ENCODE measurements at places on chromosomes 6 and 20.
A peak's percentile ranks its signal among the peaks of the same experiment; 100 is the strongest.

DNA sequence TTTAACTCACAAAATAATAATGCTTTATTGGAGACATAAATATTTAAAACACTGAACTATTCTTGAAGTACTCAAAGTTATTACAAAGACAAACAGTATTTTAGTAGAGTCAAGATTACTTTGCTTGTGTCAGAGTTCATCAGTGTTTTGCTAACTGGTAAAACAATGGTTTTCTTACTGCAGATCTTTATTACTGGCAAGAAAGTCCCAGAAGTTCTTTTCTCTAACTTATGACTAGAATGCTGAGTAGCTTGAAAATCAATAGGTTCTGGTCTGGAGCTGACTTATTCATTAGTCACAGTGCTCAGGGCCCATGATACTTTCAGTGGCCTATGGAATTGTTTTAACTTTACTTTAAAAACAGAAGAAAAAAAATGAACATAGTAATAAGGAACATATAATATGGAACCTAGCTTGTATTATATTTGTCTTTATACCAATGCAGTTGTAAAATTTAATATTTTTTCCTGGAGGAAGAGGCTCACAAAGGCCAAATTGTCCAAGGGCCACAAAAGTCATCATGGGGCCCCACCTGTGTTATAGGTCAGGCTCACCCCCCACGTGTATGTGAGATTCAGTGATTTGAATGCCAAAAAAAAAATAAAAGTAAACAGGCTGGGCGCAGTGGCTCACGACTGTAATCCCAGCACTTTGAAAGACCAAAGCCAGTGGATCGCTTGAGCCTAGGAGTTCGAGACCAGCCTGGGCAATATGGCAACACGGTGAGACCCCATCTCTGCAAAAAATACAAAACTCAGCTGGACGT, 53.3 kb downstream of the PLEKHG1 start:
- no peak for ATAC-seq

GRCh38 chr6:156943166-156943565, 166.0 kb downstream of the ARID1B start:
- no peak for ATAC-seq

DNA sequence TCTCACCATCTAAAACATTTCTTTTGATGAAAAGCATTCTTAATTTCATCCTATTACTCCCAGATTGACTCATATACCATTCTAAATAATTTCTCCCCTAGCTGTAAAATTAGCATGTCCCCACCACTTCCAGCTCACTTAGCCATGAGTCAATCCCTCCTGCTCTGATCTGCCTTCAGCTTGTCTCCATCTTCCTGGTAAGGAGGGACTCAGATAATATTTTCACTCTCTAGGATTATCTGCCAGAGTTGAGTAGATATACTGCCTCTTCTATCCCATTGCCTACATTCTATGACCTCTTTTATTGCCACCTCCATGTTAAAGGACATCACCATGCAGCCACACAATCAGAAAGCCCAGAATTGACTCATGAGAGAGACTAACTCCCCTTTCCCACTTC, 348.8 kb upstream of the POU3F2 start:
- no peak for ATAC-seq

DNA sequence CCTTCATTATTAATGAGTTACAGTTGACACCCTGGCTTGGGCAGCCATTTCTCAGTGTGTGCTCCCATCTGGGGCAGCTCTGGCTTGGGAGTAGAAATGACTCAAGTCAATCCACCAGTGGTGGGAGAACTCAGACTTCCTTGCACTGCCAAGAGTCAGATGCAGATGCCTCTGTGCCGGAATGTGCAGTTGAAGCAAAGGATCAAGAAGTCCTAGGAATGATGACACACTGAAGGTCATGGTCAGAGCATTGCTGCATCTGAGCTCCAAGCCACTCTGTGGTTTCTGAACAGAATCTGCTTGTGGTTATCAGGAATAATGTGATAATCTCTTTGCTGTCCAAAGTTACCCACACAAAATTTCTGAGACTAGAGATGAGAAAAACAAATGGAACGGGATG, 19.5 kb upstream of the PAX1 start:
- no peak for ATAC-seq

GRCh38 chr6:3757241-3757641, 5.7 kb upstream of the PXDC1 start:
- no peak for ATAC-seq

GRCh38 chr20:17680836-17681725, 961 bp downstream of the RRBP1 start:
- ATAC-seq = peak; percentile 20

DNA sequence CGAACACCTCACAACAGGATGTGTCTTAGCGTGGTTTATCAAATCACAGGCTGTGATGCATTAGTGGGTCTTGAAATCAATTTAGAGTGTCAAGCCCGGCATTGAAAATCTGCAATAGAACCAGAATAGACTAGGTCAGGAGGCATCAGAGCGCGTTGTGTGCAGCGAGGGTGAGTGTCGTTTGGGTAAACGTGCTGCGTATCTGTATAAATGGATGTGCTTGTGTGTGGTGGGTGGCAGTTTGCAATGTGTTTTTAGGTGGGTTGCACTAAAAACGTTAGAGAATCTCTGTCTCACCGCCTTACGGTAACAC, 121.0 kb upstream of the SULF2 start:
- ATAC-seq = peak; percentile 3

GRCh38 chr20:59152559-59153354, 10.9 kb upstream of the ZNF831 start:
- no peak for ATAC-seq

DNA sequence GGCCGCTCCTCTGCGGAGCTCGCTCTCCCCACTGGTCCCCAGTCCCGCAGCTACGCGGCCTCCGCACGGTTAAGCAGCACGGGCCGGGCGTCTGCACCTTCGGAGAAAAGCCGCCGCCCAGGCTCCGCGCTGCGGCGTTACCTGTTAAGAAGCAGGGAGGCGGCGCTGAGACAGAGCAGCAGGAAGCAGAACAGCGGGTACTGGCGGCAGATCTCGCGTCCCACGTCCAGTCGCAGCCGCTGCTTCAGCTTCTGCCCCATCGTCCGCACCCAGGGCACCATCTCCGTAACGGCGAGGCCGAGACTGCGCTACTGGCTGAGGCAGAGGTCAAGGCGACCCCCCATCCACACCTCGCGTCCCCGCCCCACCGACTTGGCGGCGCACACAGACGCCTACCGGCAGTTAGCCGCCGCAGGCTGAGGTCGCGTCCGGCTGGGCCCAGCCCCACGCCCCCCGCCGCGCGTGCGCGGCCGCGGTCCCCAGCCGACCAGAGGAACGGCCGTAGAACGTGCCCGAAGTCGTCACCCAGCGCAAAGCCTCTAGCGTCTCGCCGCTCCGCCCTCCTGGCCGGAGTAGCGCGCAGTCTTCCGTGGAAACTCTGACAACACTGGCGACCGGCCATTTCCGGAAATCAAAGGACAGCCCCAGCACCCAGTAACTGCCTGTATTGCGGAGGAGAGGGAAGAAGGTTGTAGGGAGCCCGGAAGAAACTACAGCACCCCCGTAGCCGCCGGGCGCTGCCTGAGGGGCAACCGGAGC, at the start of gene SNX14:
TSS of gene SNX14 (minus strand) at position 421 of the 759 bp plus-strand sequence. CDS start at position 281, 140 bp downstream.
- ATAC-seq = peak; percentile 85

DNA sequence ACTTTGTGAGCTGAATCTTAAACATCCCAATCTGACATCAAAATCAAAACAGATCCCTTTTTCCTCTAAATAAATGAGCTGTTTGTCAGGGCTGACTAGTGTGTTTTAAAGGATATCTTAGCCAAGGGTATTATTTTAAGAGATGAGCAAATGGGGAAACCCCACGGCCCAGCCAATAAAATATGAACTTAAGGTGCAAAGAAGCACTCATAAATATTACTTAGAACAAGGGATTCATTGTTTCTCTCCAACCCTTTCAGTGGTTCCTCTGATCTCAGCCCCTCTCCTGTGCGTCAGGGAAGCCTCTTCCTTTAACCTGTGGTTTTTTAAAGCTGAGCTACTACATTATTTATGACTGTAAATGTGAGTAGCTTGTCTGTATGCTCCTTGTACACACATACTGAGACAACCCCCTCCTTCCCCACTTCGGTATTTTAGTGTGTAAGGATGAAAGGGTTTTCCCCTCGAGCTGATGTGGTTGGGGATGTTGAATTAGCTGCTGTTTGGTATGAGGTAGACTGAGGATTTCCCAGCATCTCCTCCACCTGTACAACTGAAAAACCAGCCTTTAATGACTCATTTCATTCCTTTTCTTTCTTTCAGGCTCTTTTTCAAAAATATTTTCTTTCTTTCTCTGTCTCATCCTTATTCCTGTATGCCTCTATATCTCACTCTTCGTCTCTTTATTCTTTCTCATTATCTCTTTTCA, 6.5 kb downstream of the BMP5 start:
- ATAC-seq = peak; percentile 60

- no peak for ATAC-seq
Observed at GRCh38 chr20:29296256-29297230, 1960.9 kb upstream of the DEFB115 start.

DNA sequence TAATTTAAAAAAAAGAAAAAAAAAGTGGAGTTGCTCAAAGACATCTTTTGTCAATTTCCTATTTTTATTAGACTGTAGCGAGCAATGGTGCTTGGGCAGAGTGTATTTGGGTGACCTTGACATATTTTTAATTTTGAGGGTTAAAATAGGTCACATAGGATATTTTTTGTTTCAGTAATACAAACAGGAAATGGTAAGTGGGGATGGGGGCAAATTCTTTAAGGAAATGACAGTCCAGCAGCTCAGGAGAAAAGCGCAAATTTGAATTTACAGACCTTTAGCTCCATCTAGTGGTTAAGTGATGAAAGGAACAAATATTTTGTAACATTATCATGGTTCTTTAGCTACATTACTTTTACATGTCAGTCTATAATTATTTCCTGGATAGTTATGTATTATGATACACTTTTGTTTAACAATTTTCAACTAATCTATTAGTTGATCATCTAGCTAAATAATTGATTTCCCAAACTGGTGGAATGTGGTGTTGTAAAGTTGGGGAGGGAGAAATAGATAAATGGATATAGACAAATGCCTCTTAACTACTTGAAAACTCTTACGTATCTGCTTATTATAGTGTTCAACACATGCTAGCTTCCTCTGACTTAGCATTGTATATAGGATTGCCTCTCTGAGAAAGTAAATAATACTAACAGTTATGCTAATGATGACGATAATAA, 10.0 kb downstream of the CITED2 start:
- no peak for ATAC-seq

- no peak for ATAC-seq
Observed at GRCh38 chr20:14210146-14210545, 127.3 kb downstream of the FLRT3 start.

DNA sequence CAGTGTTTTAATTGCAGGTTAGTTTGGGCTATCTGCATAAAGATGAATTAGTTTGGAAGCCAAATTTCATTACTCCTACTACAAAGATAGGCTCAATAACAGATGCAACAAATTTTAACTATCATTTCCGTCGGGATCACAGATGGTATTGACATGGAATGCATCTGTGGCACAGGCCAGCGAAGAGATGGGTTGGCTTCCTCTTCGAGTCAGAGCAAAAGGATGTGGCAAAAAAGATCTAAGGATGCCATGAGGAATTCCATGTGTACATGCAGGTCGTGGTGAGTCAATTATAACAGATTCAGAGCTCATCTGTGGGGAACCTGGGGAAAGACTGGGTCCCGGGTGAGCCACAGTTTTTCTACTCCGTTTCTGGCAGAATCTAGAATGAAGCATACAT, 83.0 kb upstream of the CITED2 start:
- no peak for ATAC-seq

DNA sequence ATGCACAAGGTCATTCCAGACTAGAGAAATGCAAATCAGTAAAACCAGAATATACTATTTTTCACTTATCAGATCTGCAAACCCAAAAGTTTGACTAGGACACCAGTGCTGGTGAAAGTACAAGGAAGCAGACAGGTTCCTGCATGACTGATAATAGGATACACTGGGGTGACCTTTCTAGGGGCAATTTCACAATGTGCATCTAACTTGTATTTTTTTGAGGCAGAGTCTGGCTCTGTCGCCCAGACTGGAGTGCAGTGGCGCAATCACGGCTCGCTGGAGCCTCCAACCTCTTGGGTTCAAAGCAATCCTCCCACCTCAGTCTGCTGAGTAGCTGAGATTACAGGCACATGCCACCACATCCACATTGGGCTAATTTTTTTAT, 11.4 kb downstream of the COMMD7 start:
- no peak for ATAC-seq

DNA sequence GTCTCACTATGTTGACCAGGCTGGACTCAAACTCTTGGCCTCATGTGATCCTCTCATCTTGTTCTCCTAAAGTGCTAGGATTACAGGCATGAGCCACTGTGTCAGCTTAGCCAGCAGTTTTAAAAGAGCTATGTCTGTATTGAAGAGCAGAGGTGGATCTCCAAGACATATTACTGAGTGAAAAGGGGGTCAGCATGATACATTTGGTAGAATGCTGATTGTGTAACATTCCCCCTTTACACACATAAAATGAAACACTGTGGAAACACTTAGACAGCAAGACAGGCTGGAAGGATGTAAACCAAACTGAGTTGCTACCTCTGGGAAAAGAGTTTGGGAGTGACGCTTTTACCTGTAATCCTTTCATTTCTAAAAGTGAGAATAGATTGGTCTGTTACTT, 1.7 kb upstream of the RIPOR3 start:
- no peak for ATAC-seq

DNA sequence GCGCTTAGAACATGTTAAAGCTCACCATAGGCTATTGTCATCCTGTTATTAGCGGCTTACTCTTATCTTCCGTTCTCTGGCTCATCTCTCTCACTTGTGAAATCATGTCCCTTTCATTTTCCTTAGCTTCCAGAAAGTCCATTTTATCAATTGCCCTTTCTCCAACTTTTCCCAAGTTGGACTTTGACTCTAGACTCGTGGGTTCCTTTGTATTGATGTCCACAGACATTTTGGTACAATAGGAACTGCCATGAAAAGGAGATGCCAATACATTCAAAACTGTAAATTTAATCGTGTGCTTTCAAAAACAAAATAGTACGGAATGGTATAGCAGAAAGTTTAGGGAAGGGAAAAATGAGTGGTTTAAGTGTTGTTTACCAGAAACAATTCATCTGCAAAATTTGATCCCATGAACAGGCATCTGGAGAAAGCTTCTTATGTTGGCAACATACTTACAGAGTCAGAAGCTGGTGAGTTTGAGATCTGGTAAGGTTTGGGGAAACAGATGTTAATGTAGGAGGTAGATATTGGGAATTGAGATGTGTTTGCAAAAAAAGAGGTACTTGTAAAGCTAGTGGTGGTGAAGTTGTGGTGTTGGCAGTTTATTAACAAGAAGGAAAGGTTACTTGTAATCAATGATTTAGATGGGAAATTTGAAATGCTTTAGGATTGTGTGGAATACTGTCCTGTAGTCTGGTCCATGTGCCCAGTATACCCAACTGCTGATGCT, 10.2 kb upstream of the HIVEP1 start:
- ATAC-seq = no peak

- ATAC-seq = peak; percentile 32
Observed at GRCh38 chr20:63896264-63897105, 1.6 kb downstream of the DNAJC5 start.

- ATAC-seq = no peak
Observed at GRCh38 chr20:2390951-2391675, 10.4 kb downstream of the TGM6 start.

GRCh38 chr6:1575210-1576041, 34.3 kb upstream of the FOXC1 start:
- ATAC-seq = peak; percentile 33

GRCh38 chr6:6801635-6802218, 213.2 kb downstream of the LY86 start:
- ATAC-seq = no peak

Measured in motor neuron (in vitro differentiated cells).